ENCODE measurements at places on chromosomes 1 and 21.

- peak; percentile 85 for DNase-seq
Observed at GRCh38 chr1:46667782-46668760, at the start of gene ATPAF1. Gene ATPAF1 (minus strand): TSS chr1:46668364. CDS start chr1:46668322, 42 bp downstream.

DNA sequence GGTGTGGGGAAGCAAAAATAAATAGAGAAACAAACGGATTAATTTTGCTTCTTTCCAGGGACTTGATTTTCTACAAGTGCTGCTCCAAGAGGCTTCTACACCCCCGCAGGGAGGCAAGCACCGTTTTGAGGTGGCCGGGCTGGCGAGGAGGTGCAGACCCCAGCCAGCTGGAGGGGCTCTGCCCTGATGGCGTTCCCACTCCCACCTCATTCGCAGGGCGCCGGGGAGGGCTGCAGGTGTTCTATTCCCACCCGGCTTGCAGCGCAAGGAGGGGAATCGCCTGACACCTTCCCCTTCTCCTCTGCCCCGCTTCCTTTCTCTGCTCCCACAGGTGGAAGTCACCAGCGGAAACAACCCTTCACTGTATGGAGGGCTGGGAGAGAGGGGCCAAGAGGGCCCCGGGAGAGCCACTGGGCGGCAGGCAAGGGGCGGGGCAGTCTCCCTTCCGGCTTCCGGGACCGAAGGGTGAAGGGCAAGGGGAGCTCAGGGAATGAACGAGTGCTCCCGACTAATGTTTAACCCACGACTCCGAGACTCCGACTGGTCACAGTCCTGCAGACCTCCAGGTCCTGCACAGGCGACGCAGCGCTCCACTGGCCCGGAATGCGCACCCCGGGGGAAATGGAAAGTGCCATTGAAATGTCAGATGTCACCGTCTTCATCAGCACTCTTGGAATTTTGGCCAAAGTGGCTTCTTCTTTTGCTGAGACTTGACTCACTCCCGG lies 29.1 kb downstream of the TEX35 start:
- no peak for DNase-seq

DNA sequence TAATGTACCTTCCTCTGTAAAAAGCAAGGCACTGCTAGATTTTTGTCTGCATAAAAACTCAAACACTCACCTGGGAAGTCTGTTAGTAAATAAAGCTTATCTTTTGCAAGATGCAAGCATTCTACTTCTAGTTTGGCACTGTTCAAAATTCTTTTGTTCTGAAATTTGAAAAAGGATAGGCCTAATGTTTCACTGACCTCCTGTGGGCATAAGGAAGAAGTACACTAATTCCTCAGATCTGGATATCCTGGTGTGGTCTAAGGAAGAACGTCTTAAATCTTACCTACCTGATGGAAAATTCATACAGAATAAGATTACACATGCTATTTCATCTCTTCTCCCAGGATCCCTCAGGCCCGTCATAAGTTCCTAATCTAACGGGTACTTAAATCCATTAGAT lies 93.5 kb upstream of the CAMK1G start:
- peak; percentile 19 for DNase-seq

- no peak for DNase-seq
Observed at GRCh38 chr21:33687634-33688033, 45.3 kb downstream of the ITSN1 start.

- DNase-seq: peak; percentile 16
Observed at GRCh38 chr1:69363236-69363635, 204.5 kb upstream of the LRRC7 start.

DNA sequence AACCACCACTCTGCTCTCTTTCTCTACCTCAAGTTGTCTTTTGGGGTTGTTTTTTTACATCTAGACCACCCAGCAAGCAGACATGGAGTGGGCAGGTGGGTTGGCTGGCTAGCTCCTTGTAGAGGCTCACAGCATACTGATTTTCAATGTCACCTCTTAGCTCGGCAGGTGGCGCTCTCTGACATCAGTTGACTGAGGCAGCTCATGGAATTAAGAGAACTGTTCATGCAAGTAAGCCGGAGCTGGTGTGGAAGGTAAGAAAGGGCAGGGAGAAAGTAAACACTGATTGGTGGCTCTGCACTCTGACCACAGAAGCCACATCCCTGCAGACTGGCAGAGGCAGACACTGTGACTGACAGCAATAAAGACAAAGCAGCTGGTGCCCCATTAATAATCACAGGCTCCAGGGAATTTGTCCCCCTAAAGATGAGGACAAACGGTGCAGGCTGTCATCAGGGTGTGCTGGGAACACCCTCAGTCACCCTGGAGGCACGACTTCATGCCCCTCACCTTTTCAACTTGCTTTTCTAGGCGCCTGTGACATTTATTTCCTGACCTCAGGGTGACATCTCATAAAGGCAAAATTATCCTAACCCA lies 226.8 kb downstream of the LMX1A start:
- DNase-seq: peak; percentile 83
